NCI-H1092 treated with DMSO at 0.1 percent for 48 hours (cell line): ENCODE measurements at places on chromosomes 7 and 10.

GRCh38 chr7:148935451-148935850 is 51.4 kb upstream of the EZH2 start:
- no peak for DNase-seq

- DNase-seq: no peak
Measured at GRCh38 chr10:124156524-124157260, 63.3 kb upstream of the CHST15 start.

GRCh38 chr10:63628526-63629362 is 107.5 kb downstream of the REEP3 start:
- DNase-seq: peak; percentile 96

- no peak for DNase-seq
Measured at GRCh38 chr10:28367929-28368484, 65.1 kb upstream of the MPP7 start.

- no peak for DNase-seq
Measured at GRCh38 chr10:78754269-78755062, 314.3 kb upstream of the ZMIZ1 start.

GRCh38 chr7:30475580-30475979 is 3.0 kb downstream of the NOD1 start:
- DNase-seq: no peak

DNA sequence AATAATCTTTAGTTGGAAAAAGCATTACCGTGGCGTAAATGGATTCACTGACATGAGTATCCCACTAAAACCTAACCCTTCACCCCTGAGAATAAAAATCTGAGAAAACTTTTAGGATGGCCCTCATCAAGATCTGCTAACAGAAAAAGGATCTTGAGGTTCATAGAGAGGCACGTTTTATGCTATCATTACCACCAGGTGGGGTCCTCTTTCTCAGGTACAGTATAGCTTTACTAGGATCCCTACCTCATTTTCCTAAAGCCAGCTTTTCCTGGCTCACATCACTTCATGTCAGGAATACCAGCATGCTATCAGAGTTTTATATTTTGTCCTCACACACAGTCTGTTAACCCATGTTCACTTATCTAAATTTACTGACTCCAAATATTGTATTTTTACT is 173.7 kb downstream of the POM121L12 start:
- DNase-seq: no peak

DNA sequence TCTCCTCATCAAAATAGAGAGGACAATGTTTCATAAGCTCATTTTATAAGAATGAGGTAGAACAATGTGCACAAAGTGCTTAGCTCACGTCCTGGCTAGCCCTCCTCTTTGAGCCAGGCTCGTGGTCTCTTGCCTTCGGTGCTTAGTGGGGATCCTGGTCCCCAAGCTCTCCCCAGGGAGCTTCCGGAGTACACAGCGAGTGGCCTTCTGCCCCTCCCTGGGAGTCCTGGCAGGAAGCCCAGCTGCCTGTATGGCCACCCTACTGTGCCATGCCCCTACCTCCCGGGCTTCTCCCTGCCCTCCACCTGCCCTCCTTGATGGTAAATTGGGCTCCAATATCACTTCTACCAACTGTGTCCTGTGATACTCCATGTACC is 868 bp downstream of the MYO1G start:
- DNase-seq: peak; percentile 83

DNA sequence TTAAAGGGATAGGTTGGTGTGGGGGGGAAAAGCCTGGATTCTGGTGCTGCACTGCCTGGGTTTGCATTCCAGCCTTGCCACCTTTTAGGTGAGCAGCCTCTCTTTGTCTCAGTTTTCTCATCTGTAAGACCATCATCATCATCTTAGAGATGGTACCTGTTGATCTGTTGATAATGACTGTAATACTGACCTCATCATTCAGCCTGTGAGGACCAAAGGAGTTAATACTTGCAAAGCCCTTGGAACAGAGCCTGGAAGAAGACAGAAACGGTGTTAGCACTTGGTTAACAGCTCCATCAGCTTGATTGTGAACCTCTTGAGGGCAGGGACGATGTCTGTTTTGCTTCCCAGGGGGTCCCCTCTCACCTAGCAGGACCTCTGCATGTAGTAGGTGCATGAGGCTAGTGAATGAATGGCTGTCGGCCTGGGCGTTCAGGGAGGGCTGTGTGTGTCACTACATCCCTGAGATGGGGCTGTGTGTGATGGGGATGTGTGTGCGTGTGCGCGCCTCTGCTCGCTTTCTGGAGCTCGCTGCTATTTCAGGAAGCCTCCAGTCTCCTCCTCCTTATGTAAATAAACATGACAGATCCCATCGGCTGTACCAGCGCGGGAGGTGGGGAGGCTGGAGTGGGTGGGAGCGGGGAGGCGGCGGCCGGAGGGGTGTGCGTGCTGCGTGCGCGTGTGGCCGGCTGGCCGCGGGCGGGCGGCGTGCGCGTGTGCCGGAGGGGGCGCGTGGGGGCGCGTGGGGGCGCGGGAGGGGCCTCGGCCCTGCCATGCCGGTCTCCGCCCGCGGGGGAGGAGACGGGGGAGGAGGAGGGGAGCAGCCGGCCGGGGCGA is 61.2 kb downstream of the NEURL1 start:
- peak; percentile 60 for DNase-seq

GRCh38 chr7:137572056-137572784 is 228.7 kb upstream of the PTN start:
- DNase-seq: no peak

DNA sequence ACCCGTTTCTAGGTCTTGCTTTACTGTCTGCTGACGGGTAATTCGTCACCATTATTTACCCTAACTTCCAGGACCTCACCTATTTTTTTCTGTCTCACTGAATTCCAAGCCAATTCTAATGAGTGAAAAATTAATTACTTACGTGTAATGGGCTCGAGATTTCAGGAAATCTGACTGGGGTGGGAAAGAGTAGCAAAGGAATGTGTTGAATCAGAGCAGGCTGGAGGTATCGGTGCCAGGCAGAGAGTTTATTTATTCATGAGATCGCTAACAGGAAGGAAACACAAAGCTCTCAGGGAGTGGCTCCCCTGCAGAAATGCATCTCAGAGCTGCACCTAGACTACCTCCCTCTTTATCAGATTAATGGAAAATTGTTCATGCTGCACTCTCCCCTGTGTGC is 4.0 kb upstream of the DIP2C start:
- DNase-seq: no peak

DNA sequence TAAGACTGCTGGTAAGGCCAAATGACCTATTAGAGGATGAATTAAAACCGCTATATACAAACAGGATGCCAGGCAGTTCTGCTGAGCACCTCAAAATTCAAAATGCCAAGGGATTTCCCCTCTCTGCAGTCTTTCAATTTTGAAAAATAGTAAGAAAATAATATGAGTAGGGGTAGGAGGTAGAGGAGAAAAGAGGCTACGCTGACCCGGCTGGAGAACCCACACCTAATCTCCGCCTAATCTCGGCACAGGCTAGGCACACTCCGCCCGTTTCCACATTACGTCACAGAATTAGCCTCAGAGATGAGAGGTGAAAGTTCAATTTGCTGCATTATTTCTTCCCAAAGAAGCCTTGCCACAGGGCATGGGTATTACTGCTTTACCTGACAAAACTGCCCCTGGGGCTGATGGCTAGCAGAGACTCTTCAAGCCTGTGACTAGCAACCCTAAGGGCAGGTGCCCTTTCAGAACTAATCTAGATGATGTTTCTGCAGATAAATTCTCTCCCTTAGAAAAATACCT is 21.3 kb upstream of the SPOCK2 start:
- DNase-seq: no peak
